Fibroblast of villous mesenchyme (primary cell): ENCODE measurements at places on chromosomes 2 and 18. TPM values are rescaled to one million over a fixed set of nuclear protein-coding genes. Genes with fewer than 3 reads are reported as not detected.

MSTN gene
- under 0.01 TPM in 2 replicates for total RNA-seq

GPR39 gene
- 3.2 and 5.6 TPM in 2 replicates for total RNA-seq

FABP1 gene
- not detected in 2 replicates for total RNA-seq

ATP6V1B1 gene
- 0.97 TPM in 1 of 2 replicates, not detected in the other for total RNA-seq

GNLY gene
- total RNA-seq = not detected in 2 replicates

PDK1 gene
- total RNA-seq = 9.1 and 10.3 TPM in 2 replicates

ST6GAL2 gene
- total RNA-seq = 4.3 and 5.2 TPM in 2 replicates

CRACDL gene
- not detected in 2 replicates for total RNA-seq

IL1RN gene
- not detected in 2 replicates for total RNA-seq

GKN2 gene
- total RNA-seq = not detected in 2 replicates

ATOH8 gene
- 6.8 and 9.1 TPM in 2 replicates for total RNA-seq

FBXO15 gene
- total RNA-seq = 0.32 and 0.43 TPM in 2 replicates

STAT4 gene
- total RNA-seq = 1.3 and 2.6 TPM in 2 replicates

PLEK gene
- not detected in 2 replicates for total RNA-seq

FAM110C gene
- total RNA-seq = not detected in 2 replicates

BMP10 gene
- total RNA-seq = not detected in 2 replicates

CBLN2 gene
- total RNA-seq = 1.7 and 30.9 TPM in 2 replicates

DIPK1C gene
- not detected in 2 replicates for total RNA-seq

MAP2 gene
- 2.3 and 37.1 TPM in 2 replicates for total RNA-seq

CHMP3 gene
- total RNA-seq = 50.6 and 62.2 TPM in 2 replicates

MPV17 gene
- 57.0 and 73.8 TPM in 2 replicates for total RNA-seq

PARD3B gene
- 26.4 and 53.1 TPM in 2 replicates for total RNA-seq

ALPP gene
- total RNA-seq = not detected in 2 replicates

ELOA2 gene
- total RNA-seq = not detected in 2 replicates

RAB11FIP5 gene
- total RNA-seq = 31.5 and 37.7 TPM in 2 replicates

GTF2A1L gene
- total RNA-seq = 0.32 and 4.7 TPM in 2 replicates

MC2R gene
- not detected in 2 replicates for total RNA-seq

INHA gene
- total RNA-seq = 0.43 and 0.64 TPM in 2 replicates

LDLRAD4 gene
- total RNA-seq = 0.43 and 0.97 TPM in 2 replicates

PKDCC gene
- 8.2 and 31.2 TPM in 2 replicates for total RNA-seq

LRRTM4 gene
- total RNA-seq = not detected in 2 replicates

PAX3 gene
- not detected in 2 replicates for total RNA-seq

TUBB8B gene
- 0.32 and 0.43 TPM in 2 replicates for total RNA-seq

GATA6 gene
- total RNA-seq = 5.2 and 8.7 TPM in 2 replicates

LBX2 gene
- total RNA-seq = 1.3 and 2.9 TPM in 2 replicates

ABCG5 gene
- not detected in 2 replicates for total RNA-seq

LYG1 gene
- 0.32 and 0.43 TPM in 2 replicates for total RNA-seq

CD302 gene
- 8.4 and 13.4 TPM in 2 replicates for total RNA-seq

KLHL14 gene
- not detected in 2 replicates for total RNA-seq

CAPN14 gene
- under 0.01 TPM in 2 replicates for total RNA-seq

GALR1 gene
- total RNA-seq = not detected in 2 replicates

CXCR1 gene
- not detected in 2 replicates for total RNA-seq

DNAJC5G gene
- not detected in 2 replicates for total RNA-seq

GPAT2 gene
- total RNA-seq = 1.9 and 3.5 TPM in 2 replicates

AKAIN1 gene
- total RNA-seq = not detected in 2 replicates

PLCL1 gene
- total RNA-seq = 0.43 and 0.64 TPM in 2 replicates

LIMS2 gene
- total RNA-seq = 24.8 and 28.9 TPM in 2 replicates

ANKZF1 gene
- total RNA-seq = 22.0 and 22.9 TPM in 2 replicates

RBKS gene
- total RNA-seq = 1.3 TPM in 2 replicates

RNF144A gene
- total RNA-seq = 4.3 and 7.7 TPM in 2 replicates

ONECUT2 gene
- under 0.01 TPM in 2 replicates for total RNA-seq

CNDP2 gene
- 29.6 and 38.4 TPM in 2 replicates for total RNA-seq

NLRC4 gene
- total RNA-seq = not detected in 2 replicates

CFAP53 gene
- total RNA-seq = under 0.01 and 0.32 TPM in 2 replicates

UGT1A8 gene
- under 0.01 TPM in 1 of 2 replicates, not detected in the other for total RNA-seq

C2orf74 gene
- 4.2 and 13.0 TPM in 2 replicates for total RNA-seq

TTC31 gene
- total RNA-seq = 8.6 and 14.8 TPM in 2 replicates

CHAC2 gene
- 1.9 and 5.2 TPM in 2 replicates for total RNA-seq

FNDC4 gene
- 8.6 and 11.6 TPM in 2 replicates for total RNA-seq
